ENCODE measurements at places on chromosomes 2 and 18.
A peak's percentile ranks its signal among the peaks of the same experiment; 100 is the strongest.

DNA sequence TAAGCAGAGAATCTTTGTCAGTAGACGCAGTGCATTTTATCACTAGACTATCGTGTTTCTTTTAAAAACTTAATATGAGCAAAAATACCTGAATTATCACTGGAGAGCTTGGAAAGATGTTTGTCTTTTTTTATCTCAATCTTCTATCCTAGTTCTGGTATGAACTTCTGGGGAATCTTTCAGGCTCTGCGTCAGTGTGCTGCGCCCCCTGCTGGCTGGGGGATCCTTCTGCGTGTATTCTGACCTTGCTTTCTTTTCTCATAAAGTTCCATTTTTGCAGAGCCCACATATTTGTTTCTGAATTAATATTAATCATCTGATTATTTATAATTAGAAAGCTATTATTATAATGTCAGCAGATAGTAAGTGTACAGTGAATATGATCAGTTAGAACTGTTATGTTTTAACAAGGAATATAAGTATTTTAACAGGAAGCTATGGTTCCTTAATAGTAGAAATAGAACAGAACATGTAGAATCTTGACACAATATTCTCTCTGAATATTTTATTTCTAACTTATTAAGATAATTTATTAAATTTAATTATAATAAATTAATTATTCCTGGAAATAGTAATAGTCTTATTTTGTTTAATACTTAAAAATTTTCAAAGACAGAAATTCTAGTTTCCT, 945.0 kb upstream of the CRIM1 start:
- peak; percentile 58 for DNase-seq
- no peak overlapping the region for H3K27ac ChIP-seq
- no peaks in the 10 kb centered on the region for H3K4me1 ChIP-seq
- no peaks in the 10 kb centered on the region for H3K27me3 ChIP-seq
- no peak overlapping the region for H3K4me3 ChIP-seq

DNA sequence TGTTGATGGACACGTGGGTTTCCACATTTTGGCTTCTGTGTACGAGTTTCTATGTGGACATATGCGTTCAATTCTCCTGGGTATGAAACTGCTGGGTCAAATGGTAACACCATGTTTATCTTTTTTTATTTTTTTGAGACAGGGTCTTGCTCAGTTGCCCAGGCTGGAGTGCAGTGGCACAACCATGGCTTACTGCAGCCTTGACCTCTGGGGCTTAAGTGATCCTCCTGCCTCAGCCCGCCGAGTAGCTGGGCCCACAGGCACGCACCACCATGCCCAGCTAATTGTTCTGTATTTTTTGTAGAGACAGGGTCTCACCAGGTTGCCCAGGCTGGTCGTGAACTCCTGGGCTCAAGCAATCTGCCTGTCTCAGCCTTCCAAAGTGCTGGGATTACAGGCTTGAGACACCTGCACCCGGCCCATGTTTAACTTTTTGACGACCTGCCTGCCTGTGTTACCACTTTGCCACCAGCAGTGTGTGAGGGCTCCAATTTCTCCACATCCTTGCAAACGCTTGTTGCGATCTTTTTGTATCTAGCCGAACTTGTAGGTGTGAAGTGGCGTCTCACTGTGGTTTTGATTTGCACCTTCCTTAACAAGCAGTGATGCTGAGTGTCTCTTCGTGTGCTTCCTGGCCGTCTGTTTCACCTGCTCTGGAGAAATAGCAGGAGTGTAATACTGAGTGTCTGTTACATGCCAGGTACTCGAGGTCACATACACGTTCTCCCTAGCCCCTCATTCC, 6.9 kb downstream of the HSBP1L1 start:
- no peak for DNase-seq
- H3K4me3 ChIP-seq: no peak overlapping the region
- H3K4me1 ChIP-seq: no peaks in the 10 kb centered on the region
- peaks cover 14% of the 10 kb centered on the region for H3K36me3 ChIP-seq
- no peaks in the 10 kb centered on the region for H3K27me3 ChIP-seq

DNA sequence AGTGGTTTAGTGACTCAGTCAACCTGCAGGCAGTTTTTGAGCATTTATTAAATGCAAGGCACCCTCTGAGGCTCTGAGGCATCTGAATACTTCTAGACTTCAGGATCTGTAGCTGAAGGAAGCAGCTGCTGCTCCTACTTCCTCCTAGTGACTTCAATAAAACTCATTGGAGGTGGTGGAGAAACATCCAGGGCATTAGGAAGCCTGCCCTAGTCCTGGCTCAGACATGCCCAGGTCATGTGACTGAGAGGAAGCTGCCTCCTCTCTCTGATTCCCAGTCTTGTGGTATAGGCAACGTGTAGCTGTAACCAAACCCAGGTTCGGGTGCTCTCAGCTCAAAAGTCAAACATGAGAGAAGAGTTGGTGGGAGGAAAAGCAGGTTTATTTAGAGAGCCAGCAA, 287.2 kb upstream of the GYPC start:
- no peak for DNase-seq
- H3K27ac ChIP-seq: no peak overlapping the region
- no peaks in the 10 kb centered on the region for H3K27me3 ChIP-seq
- no peak overlapping the region for H3K4me3 ChIP-seq
- H3K36me3 ChIP-seq: no peaks in the 10 kb centered on the region
- H3K4me1 ChIP-seq: no peaks in the 10 kb centered on the region

- peak; percentile 52 for DNase-seq
- H3K4me3 ChIP-seq: peak within 1 kb of the TSS; percentile 47
- no peaks in the 10 kb centered on the region for H3K36me3 ChIP-seq
- no peaks in the 10 kb centered on the region for H3K4me1 ChIP-seq
- H3K27me3 ChIP-seq: peaks cover 6% of the 10 kb centered on the region
Observed at GRCh38 chr2:120735746-120736170, at the start of gene GLI2. GLI2 (plus strand) TSS chr2:120735868; CDS start chr2:120797321, 61,453 bp downstream.

DNA sequence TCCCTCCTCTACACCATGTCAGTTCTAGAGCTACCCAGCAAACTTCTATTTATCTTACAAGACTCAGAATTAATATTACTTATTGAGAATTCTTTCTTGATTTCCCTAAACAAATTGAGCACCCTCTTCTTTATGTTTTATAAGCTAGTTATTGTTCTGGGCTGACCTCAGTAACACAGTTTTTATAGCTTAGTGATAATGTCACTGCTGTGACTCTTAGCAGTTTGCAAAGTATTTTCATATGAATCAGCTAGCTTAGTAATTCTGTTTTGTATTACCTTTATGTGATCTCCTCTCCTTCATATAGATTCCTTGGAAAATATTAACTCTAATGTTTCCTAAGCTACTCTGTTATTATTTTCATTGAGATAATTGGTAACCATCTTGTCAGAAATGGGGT, 114.9 kb downstream of the PMS1 start:
- no peaks in the 10 kb centered on the region for H3K36me3 ChIP-seq
- H3K27me3 ChIP-seq: no peaks in the 10 kb centered on the region
- no peak overlapping the region for H3K4me3 ChIP-seq

GRCh38 chr2:182301093-182301492, 125.7 kb downstream of the PDE1A start:
- no peak overlapping the region for H3K4me3 ChIP-seq
- H3K36me3 ChIP-seq: no peaks in the 10 kb centered on the region
- no peak overlapping the region for H3K27ac ChIP-seq
- no peaks in the 10 kb centered on the region for H3K4me1 ChIP-seq
- no peak for DNase-seq

DNA sequence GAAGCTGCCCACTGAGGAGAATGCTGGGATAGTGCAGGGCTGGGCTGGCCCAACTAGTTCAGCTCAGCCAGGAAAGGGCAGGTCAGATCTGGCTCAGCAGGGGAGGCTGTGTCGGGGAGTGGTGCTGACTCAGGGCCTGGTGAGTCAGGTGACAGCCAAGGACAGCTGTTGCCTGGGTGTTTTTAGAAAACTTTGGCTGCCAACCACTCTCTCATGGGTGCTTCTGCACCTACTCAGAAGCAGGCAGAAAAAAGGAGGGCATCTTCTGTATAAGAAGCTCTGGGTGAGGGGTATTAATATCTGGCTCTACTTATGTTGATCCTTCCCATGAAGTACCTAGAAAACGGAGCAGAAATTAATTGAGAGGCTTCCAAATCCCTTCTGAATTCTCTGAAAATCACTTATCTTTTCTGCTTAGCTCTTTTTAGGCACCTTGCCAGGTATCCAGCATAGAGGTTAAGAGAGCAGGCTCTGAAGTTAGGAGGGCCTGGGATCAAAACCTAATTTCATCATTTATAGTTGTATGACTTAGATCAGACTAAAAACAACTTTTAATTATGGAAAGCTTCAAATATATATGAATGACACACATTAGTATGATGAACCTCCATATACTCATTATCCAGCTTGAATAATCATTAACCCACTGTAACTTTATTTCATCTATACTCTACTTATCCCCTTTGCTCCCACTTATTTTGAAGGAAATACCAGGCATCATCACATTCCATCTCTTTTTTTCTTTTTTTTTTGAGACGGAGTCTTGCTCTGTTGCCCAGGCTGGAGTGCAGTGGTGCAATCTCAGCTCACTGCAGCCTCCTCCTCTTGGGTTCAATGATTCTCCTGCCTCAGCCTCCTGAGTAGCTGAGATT, 15.5 kb upstream of the RAB10 start:
- H3K4me1 ChIP-seq: peaks cover 26% of the 10 kb centered on the region
- DNase-seq: peak; percentile 88
- H3K36me3 ChIP-seq: no peaks in the 10 kb centered on the region
- no peak overlapping the region for H3K4me3 ChIP-seq
- H3K27me3 ChIP-seq: no peaks in the 10 kb centered on the region

DNA sequence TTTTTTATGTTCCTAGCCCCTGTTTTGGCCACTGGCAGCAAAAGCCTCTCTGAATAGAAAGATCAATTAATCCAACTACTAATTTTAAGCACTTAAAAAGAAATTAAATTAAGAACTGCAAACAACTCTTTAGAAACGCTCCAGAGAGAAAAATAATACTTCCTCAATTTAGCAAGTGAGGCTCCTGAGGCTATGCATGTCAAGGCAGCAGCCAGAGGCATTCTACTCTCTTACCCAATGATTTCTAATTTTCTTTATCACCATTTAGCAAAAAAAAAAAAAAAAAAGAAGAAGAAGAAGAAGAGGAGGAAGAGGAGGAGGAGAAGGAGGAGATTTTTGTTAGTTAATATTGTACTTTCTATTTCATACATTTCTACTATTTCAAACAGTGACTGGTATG, 68.5 kb downstream of the TMEM237 start:
- H3K27ac ChIP-seq: no peak overlapping the region
- no peaks in the 10 kb centered on the region for H3K27me3 ChIP-seq
- H3K4me1 ChIP-seq: no peaks in the 10 kb centered on the region
- H3K36me3 ChIP-seq: no peaks in the 10 kb centered on the region
- no peak for DNase-seq

GRCh38 chr2:1051075-1051474, 100.4 kb downstream of the SNTG2 start:
- no peaks in the 10 kb centered on the region for H3K27me3 ChIP-seq
- H3K36me3 ChIP-seq: no peaks in the 10 kb centered on the region
- no peak for DNase-seq
- no peak overlapping the region for H3K4me3 ChIP-seq

DNA sequence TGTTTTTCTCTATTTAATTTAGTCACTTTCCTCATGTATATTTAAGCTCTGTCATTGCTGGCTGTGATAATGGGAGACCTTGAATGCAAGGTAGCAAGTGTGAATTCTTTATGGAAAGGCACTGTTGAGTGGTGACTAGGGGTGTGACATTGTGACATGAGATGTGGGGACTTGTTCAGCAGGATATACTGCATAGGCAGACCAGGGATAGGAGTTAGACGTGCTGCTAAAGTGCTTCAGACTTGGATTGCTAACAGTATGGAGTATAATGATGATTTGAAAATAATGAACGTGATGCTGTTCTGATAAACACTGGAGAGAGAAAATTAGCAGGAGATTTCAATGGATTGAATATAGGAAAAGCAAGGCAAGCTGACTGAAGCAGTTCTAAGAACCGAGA, 135.1 kb downstream of the NCOA1 start:
- H3K4me1 ChIP-seq: peaks cover 7% of the 10 kb centered on the region
- DNase-seq: no peak
- no peak overlapping the region for H3K4me3 ChIP-seq
- H3K27me3 ChIP-seq: no peaks in the 10 kb centered on the region
- H3K27ac ChIP-seq: no peak overlapping the region

DNA sequence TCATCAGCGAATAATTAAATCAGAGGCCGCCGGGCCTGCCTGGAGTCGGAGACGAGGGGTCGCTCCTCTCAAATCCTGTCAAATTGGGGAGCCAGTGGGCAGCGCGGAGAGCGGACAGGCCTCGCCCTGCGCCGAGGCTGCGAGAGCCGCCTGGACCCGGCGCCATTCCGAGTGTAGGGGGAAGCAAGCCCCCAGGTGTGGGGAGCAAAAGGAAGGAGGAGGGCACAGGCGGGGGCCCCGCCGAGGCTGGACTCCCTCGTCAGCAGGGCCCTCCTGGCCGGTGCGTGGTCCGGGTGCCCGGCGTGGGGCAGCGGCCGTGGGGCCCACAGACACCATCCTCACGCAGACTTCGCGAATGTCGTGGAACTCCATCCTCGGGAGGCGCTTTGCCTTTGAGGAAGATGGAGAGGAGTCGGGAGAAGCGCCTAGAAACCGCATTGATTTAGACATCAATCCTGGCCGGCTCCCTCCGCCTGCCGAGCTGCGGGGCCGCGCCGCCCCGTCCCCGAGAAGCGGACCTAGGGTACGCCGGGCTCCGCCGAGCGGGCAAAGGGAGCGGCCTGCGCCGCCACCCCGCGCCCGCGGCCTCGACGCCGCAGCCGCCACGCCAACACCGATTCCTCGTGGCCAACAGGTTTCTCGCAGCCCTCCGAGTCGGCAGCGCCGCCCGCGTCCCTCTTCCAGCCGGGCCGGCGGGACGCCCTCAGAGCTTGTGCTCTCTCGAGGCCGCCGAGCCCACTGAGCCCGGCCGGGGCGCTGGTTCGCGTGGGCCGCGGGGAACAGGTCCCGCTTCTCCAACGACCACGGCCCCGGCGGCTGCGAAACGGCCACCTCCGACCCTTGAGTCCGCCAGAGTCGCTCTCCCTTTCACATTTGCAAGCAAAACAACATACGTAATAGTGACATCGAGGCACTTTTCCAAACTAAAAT, 6.7 kb upstream of the ONECUT2 start:
- H3K36me3 ChIP-seq: no peaks in the 10 kb centered on the region
- DNase-seq: no peak
- H3K4me3 ChIP-seq: no peak overlapping the region
- H3K4me1 ChIP-seq: no peaks in the 10 kb centered on the region

DNA sequence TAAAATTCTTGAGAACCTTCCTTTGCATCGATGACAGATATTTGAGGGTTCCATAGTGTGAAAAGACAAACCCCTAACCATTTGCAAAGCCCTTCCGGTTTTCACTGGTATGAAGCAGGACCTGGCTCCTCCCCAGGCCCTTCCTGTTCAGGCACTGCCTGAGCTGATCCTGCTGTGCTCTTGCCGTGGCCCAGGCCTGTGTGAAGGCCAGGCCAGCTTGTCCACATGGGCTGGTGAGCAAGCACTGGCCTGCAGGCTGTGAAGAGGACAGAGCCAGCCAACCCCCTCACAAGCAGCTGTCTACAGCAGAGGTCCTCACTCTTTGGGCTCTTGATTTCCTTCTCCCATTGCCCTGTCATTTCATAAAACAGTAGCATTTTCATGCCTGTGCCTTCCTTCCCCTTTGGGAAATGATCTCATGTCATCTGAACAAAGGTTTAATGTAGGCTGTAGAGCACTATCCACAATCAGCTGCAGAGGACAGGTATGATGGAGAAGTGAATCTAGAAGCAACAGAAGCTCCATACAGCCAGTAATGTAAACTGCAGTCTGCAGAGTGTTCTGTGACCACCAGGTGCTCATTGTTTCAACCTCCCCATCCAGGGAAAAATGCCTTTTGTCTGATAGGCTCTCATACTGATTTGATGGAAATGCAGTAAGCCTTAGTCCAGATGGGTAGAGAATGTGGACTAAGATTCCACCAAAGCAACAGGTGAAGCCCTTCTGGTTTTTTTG, 19.8 kb downstream of the MPHOSPH10 start:
- no peak for DNase-seq
- no peaks in the 10 kb centered on the region for H3K4me1 ChIP-seq
- no peak overlapping the region for H3K4me3 ChIP-seq
- H3K36me3 ChIP-seq: peaks cover 23% of the 10 kb centered on the region

All from pancreas (tissue), 10 donors.